ENCODE measurements at places on chromosomes 11 and 22.
A peak's percentile ranks its signal among the peaks of the same experiment; 100 is the strongest.

DNA sequence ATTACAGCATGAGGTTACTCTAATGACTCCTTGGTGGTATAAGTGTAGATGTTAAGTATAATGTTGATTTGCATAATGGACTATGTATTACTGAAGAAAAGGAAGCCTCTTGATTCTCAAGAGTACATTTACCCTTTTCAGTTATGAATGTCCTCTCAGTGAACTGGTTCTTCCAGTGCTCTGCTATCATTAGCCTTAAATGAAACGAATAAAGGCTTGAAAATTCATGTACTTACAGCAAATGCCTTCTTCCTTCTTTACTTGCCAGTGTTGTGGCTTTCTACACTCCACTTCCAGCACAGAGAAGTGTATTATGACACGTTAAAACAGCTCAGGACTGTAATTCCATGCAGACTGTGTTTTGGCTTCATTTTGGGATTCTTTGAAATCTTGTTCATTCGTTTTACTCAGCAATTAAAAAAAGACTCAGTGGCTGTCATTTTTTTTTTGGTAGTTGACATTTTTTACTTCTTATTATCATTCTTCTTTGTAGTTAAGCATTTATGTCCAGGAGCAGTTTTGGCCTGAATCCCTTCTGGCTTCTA, 96.9 kb downstream of the MTMR3 start:
- peak; percentile 17 for DNase-seq

- DNase-seq = no peak
These were observed 15.8 kb downstream of the SYT7 start for GRCh38 chr11:61564936-61565696.

GRCh38 chr11:118304227-118304567, 333 bp upstream of the CD3E start:
- DNase-seq = no peak

DNA sequence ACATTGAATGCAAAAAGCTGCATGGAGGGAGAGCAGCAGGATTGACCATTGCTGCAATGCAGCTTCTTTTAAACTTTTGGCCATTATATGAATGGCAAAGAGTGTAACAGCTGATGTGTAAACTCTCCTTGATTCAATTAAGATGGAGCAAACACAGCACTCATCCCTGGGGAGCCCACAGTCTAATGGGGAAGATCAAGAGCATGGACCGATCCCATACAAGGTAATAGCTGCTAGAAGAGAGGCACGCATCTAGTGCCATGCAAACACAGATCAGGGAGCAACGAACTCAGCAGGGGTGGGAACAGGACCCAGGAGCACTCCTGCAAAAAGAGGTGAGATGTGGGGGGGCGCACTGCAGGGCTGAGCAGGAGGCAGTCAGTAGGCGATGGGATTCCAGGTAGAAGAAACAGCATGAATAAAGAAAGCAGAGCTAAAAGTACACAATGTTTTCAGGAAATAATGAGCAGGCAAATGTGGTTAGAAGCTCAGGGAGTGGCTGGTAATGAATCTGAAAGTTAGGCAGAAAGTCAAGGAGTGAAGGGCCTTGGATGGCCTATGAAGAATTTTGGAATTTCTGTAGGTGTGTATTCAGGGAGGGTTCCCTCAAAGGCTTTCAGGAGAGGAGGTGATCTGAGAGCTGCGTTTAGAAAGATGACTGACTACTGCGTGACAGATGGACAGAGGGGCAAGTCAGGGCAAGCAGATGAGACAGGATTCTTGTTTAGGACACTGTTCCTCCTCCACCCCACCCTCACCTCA, 17.2 kb upstream of the BMAL1 start:
- DNase-seq = peak; percentile 22

- DNase-seq = peak; percentile 96
These were observed at the start of gene SSRP1 for GRCh38 chr11:57335343-57336110. Gene SSRP1 (minus strand): TSS chr11:57335892. CDS start chr11:57335121, 771 bp downstream.

- no peak for DNase-seq
These were observed 10.3 kb downstream of the TNNT3 start for GRCh38 chr11:1929621-1930461.

- DNase-seq = peak; percentile 43
These were observed 22.7 kb downstream of the OOSP3 start for GRCh38 chr11:59901306-59901705.

DNA sequence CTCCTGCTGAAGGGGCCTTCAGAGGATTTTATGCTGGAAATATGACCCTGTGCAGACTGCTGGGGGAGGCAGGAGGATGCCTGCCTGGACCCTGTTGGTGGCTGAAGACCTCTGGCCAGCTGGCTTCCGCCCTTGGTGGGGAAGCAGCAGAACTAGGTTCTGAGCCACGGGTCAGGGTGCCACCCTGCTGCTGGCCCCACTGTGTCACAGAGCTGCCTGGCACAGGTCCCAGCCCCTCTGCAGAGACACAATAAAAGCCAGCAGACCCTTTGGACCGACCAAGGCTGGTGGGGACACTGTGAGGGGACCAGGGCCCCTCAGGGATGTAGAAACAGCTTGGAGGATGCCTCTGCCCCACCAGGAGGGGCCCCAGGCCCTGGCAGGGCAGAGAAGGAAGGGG, 6.9 kb upstream of the SREBF2 start:
- no peak for DNase-seq

- DNase-seq = no peak
These were observed 119.6 kb downstream of the TENM4 start for GRCh38 chr11:79321263-79321662.

DNA sequence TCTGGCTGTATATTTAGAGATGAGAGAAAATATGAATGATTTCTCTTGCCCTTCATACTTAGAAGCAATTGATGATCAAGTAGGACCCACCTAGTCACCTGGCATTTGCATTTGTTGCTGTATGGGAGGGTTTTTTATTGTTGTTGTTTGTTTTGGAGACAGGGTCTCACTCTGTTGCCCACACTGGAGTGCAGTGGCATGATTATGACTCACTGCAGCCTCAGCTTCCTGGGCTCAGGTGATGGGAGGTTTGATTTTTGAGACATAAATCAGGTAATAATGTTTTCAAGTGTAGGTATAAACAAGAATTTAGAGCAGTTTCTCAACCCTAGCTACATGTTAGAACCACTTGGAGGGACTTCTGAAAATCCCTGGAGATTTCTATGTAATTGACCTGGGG, 63.0 kb downstream of the TNRC6B start:
- DNase-seq = no peak

DNA sequence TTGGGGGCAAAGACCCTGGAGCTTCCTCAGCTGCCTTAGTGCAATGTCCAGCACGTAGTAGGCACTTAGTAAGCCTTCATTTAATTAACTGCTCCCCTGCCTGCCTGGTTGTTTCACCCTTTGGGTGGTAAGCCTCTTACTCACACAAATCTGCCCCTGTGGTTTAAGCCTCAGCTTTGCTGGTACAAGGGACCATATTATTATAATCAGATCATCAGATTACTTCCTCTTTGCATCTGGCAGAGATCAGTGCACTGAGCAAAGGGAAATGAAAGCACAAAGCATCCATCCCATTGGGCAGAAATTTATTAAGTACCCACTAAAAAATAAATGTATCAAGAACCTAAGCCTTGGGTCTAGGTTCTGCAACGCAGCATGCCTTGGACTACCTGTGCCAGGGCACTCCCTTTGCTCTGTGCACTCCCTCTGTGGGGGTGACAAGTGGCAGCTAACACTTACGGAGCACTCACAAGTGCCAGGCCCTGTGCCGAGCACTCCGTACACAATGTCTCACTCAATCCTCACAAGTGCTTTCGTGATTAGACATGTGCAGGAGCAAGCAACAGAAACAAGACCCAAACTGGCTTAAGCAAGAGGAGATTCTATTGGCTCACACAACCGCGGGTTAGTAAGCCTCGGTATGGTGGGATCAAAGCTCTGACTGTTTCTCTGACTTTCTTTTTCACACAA, 34.9 kb upstream of the DAGLA start:
- DNase-seq = no peak

- DNase-seq = no peak
These were observed 1.7 kb downstream of the STX3 start for GRCh38 chr11:59756845-59757244.

DNA sequence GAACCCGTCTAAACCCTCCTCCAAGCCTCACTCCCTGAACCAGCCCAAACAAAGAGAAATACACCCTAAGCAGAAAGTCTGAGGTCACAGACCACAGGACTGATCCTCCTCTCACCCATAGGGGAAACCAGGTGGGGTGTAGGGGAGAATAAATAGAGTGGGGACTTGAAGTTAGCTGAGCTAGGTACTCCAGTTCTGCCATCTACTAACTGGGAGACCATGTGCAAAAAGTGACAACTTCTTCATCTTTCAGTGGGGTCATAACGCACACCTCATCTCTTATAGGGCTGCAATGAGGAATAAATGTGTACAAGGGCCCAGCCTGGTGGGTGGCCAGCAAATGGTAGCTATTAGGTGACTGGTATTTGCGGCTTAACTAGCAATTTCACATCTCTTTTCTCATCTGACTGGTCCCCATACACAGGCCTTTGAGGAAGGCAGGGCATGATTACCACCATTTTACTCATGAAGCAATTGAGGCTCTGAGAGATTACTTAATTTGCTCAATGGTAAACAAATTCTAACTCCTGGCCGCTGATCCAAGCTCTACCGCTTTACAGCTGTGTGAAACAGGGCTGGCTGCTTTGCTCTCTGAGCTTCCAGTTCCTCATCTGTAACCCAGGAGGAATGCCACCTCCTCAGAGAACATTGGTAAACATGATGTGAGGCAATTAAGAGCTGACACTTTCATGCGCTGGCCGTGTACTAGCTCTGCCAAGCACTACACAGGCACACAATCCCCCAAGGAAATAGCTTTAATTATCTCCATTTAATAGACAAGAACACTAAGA, 16.6 kb downstream of the TBC1D10A start:
- DNase-seq = no peak

DNA sequence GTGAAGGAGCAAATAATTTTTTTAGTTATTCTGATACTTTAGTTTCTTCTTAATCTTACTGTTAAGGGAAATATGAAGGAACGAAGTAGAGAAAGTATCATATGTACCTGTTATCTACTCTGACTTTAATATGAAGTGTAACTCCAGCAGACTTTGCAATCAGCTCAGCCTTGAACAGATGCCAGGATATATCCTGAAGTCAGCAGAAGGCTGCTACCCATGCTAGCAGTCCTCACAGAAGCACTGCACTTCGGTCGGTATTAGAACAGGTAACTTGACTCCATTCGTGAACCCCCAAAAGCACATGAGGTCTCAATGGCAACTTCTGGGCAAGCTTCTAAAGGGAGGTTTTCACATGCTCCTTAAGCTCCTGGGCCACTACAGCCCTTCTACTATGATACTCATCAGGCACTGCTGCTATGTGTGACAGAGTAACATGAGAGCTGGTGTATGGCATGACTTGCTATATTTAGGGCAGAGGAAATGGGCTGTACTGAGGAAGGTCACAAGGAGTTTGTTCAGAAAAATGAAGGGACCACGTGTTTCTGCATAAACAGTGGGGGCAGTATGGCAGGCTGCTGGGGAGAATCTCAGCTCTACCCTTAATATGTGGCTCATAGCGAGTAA, 344.1 kb downstream of the SOX6 start:
- DNase-seq = peak; percentile 73

DNA sequence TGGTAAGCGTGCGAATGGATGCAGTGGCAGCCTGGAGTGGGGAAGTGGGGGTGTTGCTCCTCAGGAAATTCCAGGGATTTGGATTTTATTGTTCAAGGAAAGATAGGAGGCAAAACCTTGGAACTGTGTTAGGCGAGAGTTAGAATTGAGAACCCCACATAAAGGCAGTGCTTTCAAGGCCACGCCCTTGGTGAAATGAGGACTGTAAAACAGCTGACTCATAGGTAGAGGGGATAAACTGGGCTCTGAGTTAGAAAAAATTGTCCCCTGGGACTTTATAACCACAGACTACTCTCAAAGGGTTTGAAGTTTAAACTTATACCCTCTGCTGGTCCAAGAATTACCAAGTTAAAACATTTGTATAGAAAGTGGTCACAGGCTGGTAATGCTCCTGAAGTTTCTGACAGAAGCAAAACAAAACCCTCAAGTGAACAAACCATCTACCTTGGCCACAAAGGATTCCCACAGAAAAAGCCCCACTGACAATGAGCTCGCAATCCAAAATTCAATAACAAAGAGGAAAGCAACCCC, 250.3 kb upstream of the TBCEL start:
- DNase-seq = no peak

DNA sequence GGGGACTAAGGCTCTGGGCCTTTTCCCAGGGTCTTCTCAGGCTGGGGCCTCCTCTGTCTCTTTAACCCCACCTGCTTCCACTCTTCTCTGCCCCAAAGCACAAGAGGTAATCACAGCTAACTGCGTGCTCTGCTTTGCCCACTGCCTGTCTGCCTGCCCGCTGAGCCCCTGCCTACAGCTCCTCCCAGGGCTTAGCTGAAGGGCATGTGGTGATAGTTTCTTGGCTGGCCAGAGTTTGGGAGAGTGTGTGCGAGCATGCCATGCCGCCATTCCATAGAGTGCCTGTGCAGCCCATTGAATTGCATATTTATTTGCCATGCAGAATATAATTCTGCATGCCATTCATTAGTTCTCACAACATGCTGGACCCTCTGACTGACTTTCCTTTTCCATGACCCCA, 32.5 kb downstream of the PHLDB1 start:
- no peak for DNase-seq

DNA sequence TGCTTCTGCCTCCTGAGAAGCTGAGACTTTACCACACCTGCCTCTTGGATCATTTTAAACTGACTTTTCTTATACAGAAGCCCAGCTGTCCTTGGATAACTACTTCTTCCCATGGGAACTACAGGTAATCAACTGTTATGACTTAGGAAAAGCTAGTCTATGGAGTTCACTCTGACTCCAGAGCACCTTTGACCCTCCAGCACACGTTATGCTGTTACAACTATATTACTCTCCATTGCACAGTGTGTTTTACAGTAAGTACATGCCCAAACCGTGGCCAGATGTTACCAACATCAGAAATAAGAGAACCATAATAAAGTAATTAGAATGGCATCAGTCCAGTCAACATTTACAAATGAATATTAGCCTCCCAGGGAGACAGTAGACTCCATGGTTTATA, 21.3 kb upstream of the TSG101 start:
- DNase-seq = no peak

DNA sequence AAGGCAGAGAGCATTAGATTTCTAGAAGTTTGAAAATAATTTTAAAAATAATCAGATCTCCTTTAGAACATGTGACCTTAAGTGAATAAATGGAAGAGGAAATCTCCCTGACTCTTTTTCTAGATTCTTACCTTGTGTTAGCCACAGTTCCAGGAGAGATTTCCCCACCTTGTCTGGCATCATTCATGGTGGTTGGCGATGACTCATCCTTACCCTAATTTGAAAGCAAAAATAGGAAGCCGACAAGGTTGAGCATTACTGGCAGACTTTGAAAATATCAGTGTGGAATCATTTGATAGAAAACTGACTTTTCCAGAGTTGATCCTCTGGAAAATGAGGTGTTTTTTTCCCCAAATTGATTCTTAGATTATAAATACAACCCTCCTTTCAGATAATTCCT, 48.1 kb downstream of the CNTN5 start:
- no peak for DNase-seq

DNA sequence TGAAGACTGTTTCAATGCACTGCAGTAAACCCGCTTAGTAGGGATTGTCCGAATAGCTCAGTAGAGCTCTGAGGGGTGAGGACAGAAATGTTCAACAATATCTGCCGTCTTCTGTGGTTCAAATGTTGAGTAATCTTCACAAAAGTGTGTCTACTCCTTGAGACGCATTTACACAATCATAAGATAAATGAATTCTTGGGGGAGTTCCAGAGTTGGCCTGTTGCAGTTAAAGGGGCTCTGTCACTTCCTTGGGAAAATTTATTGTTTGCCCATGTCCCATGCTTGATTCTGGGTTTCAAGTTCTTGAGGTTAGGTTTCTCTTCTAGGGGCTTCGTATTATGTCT, 614 bp downstream of the ANO3 start:
- peak; percentile 3 for DNase-seq

All from muscle of leg (tissue), 16 donors.